Transverse colon (tissue), 4 donors: ENCODE measurements at places on chromosomes 7 and 10.

- no peak for DNase-seq
Measured at GRCh38 chr7:87420173-87420572, 55.3 kb downstream of the ABCB4 start.

GRCh38 chr7:3109311-3109915 is 65.7 kb upstream of the CARD11 start:
- no peak for DNase-seq

DNA sequence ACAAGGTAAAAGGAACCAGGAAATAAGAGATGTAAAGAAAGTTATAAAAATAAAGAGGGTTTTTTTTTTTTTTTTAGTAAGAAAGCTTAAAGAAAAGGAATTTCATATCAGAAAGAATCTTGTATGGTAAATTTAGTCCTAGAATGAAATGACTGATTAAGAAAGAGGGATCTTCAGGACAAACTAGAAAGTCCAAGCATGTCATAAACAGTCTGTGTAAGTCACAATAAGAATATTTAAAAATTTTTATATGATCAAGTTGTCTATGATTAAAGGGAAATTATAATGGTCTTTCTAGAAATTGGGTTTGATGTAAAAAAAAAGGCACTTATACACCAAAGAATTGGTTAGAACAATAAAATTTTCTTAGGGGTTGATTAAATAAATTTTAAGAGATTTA is 289.5 kb downstream of the XPNPEP1 start:
- DNase-seq, result no peak

DNA sequence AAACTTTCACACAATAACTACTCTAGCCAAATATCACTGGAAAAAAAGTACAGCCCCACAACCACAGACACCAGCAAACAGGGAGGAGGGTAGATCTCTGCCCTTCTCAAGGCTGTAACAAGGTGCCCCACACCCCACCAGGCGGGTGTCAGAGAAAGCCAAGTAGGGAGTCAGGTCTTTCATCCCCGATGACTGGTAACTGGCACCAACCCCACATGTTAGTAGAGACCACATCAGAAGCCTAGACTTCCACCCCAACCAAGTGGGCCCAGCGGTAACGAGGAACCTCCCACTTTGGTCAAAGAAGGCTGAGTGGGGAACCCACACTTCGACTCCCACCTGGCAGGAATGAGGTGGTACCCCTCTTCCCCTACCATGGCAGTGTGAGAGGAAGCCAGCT is 16.4 kb upstream of the RUFY2 start:
- DNase-seq, result no peak

GRCh38 chr10:59279476-59279875 is 82.9 kb downstream of the FAM13C start:
- DNase-seq, result no peak

DNA sequence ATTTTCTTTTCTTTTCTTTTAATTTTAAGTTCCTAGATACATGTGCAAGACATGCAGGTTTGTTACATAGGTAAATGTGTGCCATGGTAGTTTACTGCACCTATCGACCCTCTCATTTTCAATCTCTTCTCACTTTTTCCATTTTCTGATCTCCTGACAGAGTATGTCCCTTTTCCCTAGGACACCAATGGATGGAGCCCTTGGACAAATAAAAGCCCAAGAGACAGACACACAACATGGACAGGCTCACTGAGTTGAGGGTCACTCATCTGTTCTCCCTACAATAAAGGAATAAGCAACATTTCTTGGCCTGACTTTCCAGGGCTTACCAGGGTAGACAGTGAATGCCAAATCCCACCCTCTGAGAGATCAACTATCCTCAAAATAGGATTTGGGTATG is 15.2 kb upstream of the UBE2D1 start:
- no peak for DNase-seq

DNA sequence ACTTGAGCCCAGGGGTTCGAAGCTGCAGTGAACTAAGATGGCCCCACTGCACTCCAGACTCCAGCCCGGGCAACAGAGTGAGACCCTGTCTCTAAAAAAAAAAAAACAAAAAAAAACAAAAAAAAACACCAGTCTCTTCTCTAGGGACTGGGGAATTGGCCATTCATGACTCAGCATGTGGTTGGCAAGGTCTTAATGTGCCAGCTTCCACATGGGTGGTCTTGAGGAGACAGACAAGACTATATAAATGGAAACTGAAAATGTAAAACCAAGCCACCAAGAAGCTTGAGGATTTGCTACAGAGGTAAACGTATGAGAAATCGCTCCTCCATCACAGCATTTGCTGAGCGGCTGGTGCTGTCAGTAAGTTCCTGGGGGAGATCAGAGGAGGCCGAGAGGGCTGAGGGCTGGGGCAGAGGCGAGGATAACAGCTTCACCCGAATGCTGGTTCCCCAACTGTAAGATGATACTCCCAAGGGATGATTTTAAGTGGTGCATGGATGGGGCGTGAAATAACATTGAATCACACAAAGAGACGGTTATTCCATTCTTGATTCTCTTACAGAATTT is 128.7 kb downstream of the C10orf105 start:
- DNase-seq, result no peak
